ENCODE measurements at places on chromosomes 2 and 18.

DNA sequence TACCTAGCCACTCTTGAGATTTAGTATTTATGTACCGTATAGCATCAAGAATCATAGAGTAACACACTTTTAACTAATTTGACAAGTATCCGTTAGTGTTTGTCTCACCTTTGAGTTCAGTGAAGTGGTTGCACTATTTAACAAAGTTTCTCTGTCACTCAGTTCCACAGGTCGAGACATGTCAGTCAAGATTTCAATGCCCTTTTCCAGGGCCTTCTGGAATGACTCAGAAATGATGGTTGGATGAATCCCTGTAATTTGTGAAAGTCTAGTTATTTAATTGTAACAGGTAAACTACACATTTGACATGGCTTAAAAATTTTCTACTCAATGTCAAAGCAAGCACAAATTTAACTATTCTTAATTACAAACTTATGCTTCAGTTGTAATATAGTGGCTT is 9.7 kb downstream of the CCT4 start:
- no peak for DNase-seq

- no peak for DNase-seq
These were observed 995 bp downstream of the TMEM127 start for GRCh38 chr2:96264656-96265348.

DNA sequence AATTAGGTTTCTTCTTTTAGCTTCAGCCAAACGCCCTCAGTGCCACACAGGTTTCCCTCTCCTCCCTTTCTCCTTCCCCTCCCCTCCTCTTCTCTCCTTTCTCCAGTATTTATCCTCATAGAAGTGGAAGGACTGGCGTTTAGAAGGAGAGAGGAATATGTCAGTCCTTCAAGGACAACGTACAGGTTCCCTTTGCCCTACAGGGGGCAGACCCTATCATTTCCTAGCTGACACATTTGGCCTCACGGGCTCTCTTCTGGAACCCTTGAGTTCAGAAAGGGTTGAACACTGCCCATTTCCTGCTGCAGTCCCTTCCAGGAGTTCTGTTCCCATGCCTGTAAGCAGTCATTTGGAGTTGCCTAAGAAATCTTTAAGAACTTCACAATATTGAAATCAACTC is 46.1 kb downstream of the CDCA7 start:
- no peak for DNase-seq

GRCh38 chr2:113930448-113930847 is 40.6 kb downstream of the ACTR3 start:
- no peak for DNase-seq

GRCh38 chr2:66846887-66847286 is 412.0 kb downstream of the MEIS1 start:
- no peak for DNase-seq

DNA sequence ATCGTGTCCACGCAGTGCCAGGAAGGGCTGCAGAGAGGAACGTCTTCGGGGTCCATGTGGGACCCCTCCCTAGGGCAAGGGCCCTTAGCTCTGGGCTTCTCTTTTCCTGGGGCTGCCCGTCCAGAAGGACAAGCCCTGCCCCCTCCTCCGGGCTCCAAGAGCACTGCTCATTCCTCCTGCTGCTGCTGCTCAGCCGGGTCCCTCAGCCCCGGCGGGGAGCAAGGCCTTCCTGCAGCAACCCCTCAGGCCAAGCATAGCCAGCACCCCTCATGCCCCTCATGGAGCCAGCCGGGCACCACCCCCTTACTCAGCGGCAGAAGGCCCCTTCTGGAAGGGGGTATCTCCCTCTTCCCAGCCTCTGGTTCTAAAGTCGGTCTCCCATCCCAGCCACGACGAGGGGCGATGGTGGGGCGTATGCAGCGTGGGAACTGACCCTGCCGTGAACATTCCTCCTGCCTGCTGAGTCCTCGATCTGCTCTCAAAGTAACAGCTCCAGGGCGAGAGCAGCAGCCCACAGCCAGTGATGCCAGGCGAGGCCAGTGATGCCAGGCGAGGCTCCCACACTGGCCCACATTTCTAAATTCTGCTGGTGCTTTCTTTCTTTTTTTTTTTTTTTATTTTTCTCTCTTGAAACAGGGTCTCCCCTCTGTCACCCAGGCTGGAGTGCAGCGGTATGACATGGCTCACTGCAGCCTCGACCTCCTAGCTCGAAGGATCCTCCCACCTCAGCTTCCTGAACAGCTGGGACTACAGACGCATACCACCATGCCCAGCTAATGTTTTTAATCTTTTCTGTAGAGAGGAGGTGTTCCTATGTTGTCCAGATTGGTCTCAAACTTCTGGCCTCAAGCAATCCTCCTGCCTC is 99.7 kb downstream of the HDAC4 start:
- no peak for DNase-seq

DNA sequence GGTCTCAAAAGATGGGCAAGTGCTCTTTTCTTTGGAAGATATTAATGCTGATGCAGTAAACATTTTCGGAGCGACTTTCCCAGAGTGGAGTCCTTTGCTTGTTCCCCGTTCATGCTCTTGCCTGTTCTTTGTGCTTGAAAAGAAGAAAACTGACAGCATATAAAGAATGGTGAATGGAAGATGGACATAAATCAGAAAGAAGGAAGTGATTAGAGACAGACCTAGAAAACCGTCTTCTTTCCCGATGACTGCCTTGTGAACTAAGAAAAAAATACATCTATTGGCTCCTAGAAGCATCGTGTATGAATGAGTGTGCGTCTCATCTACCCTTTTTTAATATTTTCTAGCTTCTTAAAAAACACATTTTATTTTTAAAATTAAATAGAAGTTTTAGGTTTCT is 740.1 kb upstream of the FANCL start:
- no peak for DNase-seq

DNA sequence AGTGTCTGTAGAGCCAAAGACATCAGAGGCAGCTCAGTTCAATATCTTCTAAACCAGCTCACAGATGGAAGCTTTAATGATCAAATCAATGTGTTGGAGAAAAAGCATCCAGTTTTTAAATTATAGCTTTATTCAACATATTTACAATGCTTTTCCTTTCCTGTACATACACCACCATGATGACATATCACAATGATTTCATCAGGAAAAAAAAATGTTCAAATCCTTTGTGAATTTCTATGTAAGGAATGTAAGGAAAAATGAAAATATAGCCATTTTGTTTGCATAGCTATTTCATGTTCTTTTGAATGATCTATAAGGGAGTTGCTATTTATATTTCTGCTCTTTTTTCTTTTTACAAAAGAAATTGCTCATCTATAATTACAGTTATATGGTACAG is 134.7 kb upstream of the CDH20 start:
- no peak for DNase-seq

- no peak for DNase-seq
These were observed 191.6 kb downstream of the SEPTIN10 start for GRCh38 chr2:109422071-109422757.

GRCh38 chr2:6297238-6297637 is 568.5 kb downstream of the CMPK2 start:
- no peak for DNase-seq

GRCh38 chr2:85672456-85672855 is 4.5 kb upstream of the SFTPB start:
- no peak for DNase-seq

DNA sequence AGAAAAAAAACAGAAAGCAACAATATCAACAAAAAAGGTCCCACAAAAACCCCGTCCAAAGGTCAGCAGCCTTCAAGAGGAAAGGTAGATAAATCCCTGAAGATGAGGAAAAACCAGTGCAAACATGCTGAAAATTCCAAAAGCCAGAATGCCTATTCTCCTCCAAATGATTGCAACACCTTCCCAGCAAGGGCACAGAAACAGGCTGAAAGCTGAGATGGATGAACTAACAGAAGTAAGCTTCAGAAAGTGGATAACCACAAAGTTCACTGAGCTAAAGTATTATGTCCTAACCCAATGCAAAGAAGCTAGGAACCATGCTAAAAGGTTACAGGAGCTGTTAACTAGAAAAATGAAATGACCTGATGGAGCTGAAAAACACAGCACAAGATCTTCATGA is 226.4 kb upstream of the DSEL start:
- no peak for DNase-seq

GRCh38 chr2:148527488-148528340 is 116.8 kb upstream of the EPC2 start:
- no peak for DNase-seq

DNA sequence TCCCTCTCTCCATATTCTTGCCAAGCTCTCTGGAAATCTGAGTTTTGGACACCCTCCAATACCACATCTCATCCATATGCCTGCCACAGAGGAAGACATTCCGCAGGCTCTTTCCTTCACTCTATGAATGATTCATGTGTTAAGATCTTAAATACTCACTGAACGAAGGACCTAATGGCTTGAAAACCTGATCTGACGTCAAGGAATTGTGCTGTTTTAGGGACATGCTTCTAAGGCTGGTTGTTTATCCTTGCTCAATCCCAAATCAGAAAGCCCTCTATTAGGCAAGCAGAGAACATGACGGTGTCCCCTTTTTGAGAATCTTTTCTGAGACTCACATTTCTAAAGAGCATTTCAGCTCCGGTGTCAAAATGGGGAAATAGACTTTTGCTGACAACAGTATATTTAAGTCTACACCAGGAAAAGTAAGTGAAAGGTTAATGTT is 83.7 kb upstream of the GALNT5 start:
- DNase-seq = peak; percentile 99

- no peak for DNase-seq
These were observed 38.5 kb downstream of the REV1 start for GRCh38 chr2:99451280-99451679.

GRCh38 chr2:116859708-116860107 is 954.8 kb upstream of the DDX18 start:
- no peak for DNase-seq

DNA sequence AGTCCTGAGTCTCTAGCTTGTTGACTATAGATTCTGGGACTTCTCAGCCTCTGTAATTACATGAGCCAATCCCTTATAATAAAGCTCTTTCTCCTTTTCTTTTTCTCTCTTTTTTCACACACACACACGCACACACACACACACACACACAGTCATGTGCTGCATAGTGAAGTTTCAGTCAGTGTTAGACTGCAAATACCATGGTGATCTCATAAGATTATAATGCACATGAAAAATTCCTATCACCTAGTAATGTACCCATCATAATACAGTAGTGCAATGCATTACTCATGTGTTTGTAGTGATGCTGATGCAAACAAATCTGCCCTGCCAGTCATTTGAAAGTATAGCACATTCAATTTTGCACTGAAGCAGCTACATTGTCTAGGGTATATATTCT is 558.2 kb downstream of the SUCLG1 start:
- peak; percentile 63 for DNase-seq

DNA sequence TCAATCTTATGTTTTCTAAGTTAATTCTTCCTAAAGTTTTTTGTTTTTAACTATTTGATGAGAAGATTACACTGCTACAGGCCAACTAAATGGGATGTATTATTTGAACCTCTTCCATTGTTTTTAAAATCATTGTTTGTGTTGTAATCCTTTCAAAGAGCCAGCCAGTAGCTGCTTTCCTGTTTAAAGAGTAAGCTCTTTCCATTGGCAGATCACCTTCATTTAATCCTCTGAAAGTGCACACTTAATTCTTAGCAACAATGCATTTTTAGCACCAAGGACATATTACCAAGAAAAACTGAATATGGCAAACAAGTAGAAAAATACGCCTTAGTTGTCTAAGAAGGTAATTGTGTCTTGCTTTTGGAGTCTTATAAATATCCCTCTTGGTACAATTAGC is 54.0 kb downstream of the MEIS1 start:
- no peak for DNase-seq

- DNase-seq = no peak
These were observed 1.4 kb downstream of the CAD start for GRCh38 chr2:27218614-27219013.

DNA sequence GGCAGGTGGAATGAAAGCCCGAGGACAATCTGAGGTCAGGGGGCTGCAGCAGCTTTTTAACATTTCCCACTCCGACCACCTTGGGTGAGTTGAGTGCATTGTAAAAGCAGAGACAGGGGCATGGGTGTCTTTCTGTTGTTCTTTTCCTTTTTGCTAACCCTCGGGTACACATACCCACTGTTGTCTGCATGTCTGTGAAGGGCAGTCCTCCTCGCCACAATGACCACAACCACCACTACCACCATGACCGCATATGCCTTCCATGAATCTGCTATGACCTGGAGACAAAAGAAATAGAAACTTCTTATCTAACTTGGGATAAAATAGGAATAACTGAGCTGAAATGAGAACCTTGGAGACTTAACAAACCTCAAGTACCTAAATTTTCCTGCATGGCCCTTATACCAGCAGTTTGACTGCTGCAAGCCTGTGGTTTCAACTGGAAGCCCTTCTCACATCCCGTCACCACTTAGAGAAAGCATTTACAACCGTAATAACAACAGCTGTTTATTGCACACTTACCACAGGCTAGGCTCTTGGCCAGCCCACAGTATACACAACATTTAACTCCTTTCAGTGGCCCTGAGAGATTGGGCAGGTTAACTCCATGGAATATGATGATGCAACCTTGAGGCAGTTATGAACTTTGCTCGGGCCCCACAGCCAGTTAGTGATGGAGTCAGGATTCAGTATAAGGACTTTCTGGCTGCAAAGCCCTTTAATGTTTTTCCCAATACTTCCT is 80.3 kb downstream of the GYPC start:
- peak; percentile 7 for DNase-seq

DNA sequence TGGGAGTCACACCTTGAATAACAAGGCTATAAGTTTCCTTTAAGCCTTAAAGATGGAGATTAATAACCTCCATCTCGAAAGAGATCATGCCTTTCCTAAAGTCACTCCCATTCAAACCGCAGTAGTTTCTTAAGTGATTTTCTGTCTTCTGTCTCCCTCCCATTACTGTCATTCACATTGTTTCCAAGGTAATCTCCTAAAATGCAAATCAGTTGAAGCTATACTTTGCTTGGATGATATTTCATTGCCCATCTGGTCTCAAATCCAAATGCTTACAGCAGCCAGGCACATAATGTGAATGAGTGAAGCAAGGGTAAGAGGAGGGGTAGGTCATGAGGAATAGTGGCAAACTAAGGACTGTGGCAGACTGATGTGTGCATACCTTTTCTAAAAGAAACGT is 116.4 kb downstream of the CCDC141 start:
- DNase-seq = no peak

DNA sequence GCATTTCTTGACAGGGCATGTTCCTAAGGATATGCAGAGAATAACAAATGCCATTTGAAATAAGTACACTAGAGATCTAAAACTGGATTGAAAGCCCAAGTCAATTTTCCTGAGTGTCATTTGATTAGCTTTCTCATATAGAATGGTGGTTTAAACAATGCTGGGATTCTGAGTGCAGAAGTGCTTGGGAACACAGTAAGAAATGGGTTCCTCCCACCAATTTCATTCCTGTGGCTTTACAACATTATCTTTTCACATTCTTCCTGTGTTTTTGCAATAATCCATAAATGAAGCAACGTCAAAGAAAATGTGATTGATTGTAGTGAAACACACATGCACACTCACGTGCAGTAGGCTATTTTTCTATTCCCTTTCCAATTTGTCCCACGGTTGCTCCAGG is 1858.4 kb upstream of the PIK3C3 start:
- DNase-seq = peak; percentile 20

GRCh38 chr2:162317861-162318327 is 590 bp downstream of the IFIH1 start:
- no peak for DNase-seq
